Activated naive CD8-positive, alpha-beta T cell treated with anti-CD3 and anti-CD28 coated beads for 36 hours (primary cell): ENCODE measurements at places on chromosomes 1 and 21.

DNA sequence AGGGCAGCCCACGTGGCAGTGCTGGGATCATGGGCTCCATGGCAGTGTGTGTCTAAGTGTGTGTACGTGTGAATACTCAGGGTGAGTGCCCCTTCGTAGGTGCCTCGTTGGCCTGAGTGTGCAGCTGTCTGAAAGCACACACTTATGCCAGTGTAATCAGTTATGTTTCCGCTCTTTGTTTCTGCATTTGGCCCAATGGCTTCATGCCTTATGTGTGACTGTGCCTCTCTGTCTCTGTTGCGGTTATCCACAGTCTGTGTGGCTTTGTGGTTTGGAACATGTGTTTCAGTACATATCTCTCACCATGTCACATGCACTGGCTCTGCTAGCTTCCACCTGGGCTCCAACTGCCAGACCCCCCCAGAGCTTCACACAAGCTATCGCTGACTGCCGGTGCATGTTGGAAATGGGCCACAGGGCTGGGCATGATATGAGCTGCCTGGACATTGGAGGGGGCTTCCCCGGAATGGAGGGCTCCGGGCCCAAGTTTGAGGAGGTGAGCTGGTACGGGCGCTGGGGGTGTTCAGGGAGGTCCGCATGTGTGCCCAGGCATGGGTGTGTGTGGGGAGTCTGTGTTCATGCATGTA, 70.3 kb upstream of the TINAGL1 start:
- DNase-seq, result peak; percentile 43

- peak; percentile 75 for DNase-seq
Observed at GRCh38 chr1:206923009-206923960, 1.5 kb upstream of the FCMR start.

GRCh38 chr1:201486187-201486586, 17.2 kb upstream of the PHLDA3 start:
- DNase-seq, result no peak

DNA sequence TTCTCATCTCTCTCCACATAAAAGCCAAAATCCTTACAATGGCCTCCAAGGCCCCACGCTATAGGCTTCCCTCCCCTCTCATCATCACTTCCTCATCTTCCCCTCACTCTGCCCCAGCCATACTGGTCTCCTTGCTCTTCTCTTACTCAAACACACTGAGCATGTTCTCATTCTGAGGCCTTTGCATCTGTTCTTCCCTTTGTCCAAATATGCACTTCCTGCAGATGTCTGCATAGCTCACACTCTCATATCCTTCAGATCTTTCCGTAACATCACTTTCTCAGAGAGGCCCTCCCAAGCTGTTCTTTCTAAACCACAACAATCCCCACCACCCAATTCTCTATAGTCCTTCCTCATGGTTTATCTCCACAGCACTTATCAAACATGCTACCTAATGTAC, 284.1 kb downstream of the HHIPL2 start:
- DNase-seq, result no peak

- DNase-seq, result no peak
Observed at GRCh38 chr1:16882986-16883385, 12.8 kb upstream of the RNU1-2 start.

DNA sequence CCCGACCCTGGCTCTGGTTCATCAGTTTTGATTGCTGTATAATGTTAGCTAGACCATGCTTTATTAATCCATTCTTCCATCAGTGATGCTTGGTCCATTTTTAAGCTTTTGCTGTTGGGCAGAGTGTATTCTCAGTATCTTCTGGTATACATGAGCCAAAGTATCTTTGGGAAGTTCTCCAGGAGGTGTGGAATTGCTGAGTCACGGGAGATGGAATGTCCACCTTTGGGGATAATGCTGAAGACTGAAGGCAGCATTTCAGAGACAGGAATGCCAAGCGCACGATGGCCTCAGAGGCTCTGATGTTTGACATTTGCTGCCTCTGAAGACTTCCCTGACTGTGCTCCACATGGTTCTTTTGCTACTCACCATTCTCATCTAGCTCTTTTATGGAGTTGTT, 266.3 kb upstream of the KAZN start:
- DNase-seq, result no peak

DNA sequence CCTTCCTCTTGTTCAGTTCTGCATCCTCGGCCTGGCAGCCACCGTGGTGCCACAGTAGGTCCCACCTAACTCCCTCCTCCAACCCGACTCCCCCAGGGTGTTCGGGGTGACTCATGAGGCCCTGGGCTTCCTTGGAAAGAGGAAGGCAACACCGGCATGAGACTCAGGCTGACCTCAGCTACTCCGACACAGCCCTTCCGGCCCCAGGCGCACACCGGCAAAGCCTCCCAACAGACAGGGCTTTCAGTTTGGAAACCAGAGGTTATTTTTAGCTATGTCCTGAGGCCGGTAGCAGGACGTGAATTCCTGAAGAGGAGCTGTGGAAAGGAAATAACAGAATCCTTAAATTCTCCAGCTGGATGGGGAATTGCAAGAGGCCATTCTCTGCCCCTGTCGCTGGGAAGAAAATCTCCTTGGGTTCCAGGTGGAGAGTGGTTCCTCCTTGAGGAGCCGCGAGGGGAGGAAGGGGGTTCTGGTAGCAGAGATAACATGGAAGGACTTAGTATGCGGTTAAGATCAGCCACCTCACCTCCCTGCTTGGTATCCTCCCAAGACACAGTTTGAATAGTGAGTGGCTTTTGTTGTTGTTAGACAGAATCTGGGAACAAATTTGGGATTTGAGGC, 24.4 kb downstream of the PLXNA2 start:
- no peak for DNase-seq

GRCh38 chr1:52814465-52814864, 28.1 kb upstream of the ZYG11A start:
- DNase-seq, result no peak

- DNase-seq, result no peak
Observed at GRCh38 chr1:72780212-72780611, 497.9 kb upstream of the NEGR1 start.

DNA sequence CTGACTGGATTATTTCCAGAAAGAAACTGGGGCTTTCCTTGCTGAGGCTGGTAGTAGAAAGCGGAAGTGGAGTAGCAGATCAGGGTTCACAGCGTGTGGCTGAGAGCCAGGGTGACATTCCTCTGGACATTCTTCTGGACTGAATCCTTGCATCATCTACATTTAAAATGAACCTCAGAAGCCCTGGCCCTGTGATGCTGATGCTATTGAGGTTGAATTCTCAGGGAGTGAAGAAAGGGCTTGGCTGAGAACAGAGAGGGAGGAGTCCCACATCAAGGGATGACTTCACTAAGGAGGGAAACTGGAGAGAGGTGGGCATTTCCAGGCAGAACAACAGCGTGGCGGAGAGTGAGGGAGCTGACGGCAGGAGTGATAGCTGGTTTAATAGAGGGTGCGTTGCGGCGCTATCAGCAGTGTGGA, 102.3 kb upstream of the LMO4 start:
- DNase-seq, result no peak

DNA sequence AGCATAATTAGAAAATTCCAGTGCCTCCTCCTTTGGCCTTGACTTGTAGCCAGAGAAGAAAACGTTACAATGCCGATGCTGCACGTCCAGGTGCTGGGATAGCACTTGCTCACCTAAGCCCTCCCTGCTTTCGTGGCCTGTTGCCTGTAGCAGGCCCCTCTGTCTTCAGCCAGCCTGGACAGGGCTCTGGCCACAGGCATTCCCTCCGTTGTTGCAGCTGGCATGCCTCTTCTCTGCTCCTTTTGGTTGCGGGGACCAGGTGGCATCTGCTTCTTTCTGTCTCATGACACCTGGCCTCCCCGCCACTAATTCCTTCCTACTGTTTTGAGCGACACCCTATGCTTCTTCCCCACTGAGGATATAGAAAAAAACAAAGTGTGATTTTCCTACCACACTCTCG, 54.6 kb upstream of the MORC3 start:
- no peak for DNase-seq

- DNase-seq, result peak; percentile 45
Observed at GRCh38 chr1:34162852-34163766, 1.9 kb downstream of the CSMD2 start.

DNA sequence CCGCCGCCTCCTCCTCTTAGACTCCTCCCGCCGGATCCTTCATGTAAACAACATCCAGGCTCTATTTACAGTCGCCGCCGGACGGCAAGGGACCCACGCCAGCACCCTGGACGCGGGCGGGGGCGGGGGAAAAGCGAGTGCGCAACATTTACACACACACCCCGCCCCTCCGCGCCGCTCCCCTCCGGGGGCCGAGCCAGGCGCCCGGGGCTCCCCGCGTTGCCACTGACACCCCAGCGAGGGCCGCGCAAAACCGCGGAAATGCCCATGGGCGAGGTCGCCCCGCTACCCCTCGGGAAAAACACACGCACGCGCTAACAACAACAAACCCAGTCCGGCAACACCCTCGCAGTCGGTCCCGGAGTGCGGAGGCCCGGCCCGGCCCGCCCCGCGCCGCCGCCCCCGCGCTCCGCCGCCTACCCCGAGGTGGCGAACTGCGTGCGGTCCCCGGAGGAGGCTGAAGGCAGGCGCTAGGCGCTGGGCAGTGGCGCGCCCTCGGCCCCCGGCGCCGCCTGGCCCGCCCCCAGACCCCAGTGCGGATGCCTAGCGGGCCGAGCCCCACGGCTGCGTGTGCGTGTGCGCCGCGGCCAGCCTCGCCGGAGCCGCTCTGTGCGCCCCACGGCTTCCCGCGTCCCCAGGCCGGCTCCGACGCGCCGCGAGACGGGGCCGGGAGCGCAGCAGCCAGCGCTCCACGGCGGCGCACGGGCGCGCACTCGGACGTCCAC, 81.1 kb upstream of the AK4 start:
- DNase-seq, result peak; percentile 72

GRCh38 chr1:20153000-20153418, 13.9 kb downstream of the PLA2G2F start:
- DNase-seq, result no peak

DNA sequence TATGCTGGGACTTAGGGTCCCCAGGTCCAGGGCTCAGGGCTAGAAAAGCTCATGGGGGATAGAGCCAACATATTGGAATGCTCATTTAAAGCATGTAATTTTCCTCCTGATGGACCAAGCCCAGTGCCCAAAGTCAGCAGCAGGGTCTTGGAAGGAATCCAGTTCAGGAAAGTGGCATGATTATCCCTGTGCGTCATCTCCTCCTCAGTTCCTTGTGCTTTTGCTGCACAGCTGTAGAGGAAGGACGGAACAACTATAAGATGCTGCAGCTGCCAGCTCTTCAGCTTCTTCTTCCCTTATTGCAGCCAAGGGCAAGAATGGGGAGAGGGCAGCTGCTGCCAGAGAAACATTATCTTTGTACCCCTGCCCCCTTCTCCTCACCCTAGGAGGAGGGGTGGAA, 58.4 kb downstream of the OVGP1 start:
- no peak for DNase-seq

DNA sequence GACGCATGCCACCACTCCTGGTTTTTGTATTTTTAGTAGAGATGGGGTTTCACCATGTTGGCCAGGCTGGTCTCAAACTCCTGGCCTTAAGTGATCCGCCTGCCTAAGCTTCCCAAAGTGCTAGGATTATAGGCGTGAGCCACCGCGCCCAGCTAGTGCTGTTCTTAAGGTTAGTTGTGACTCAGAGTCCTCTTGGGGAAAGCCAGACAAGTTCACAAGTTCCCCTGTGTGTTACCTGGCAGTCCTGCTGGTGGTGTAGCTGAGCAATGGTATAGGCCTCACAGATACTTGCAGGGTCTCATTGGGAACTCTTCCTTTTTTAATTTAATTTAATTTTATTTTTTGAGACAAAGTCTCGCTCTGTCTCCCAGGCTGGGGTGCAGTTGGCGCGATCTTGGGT, 10.6 kb downstream of the CFAP126 start:
- no peak for DNase-seq

- DNase-seq, result no peak
Observed at GRCh38 chr1:88210103-88210787, 473.8 kb upstream of the PKN2 start.

DNA sequence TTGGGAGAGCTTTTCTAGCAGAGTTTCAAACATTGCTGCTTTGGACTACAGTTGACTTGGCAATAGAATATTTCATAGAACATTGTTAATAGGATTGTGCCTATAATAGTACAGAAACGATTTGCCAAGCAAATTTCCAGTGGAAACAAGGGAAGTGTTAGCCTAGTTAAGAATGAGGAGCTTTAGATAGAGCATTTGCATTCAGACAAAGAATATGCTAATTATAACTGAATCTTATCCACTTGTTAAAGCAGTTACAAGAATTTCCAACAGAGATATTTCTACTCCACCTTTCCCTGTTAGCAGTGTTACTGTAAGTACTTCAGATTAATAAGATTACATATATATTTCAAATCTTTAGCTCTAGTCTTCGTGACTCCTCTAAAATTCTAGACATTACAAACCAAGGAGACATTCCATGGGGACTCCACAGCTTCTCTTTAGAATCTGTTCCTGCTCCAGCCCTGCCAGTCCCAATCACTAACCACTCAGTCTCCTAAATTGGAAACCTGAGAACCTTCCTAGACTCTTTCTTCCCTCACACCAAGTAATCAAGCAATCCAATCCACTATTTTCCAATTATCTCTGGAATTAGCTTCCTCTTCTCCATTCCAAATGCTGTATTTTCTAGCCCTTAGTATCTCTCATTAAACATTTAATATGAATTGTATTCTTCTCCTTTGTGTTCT, 141.8 kb upstream of the PBX1 start:
- DNase-seq, result no peak

DNA sequence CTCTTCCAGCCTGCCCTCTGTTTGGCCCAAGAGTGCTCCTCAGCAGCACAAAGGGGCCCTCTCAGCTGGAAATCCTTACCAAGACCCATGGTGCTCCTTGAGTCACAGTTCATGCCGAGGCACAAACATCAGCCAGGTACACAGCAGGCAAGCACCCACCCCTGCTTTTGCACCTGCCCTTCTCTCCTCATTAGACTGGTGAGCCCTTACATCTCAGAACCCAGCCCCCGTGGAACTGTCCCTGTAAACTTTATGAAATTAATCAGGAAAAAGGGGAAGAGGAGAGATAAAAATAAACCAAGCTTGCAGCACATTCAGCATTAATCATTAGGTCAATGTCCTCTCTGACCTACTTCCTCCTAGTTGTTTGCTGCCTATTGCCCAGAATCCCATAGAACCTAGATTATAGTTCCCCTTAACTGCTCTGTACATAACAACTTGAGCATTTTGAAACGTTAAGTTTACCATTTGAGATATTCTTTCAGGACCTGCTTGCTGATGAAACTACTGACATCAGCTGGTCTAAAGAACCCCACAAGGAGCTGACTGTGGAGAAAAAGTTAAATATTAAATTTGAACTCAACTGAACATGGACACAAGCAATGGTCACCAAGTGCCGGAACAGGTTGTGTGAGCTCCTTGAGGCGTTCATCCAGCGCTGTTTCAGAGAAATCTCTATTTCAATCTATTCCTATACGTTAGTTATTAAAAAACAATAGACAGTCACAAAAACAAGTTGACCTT, 738.4 kb downstream of the MATN1 start:
- no peak for DNase-seq

- no peak for DNase-seq
Observed at GRCh38 chr1:229406798-229407197, 27.1 kb downstream of the ACTA1 start.

GRCh38 chr1:224609333-224609732, 6.8 kb upstream of the CNIH3 start:
- no peak for DNase-seq

- no peak for DNase-seq
Observed at GRCh38 chr1:44590475-44590874, 83.8 kb downstream of the TMEM53 start.
